Stimulated activated CD4-positive, alpha-beta T cell treated with anti-CD3 and anti-CD28 coated beads, Interleukin-12 subunit alpha, Interleukin-12 subunit beta, amount 100 ng/mL, for 4 hours (primary cell): ENCODE measurements at places on chromosomes 2 and 18.

GRCh38 chr2:195318440-195319111 lies 338.4 kb upstream of the SLC39A10 start:
- DNase-seq = peak; percentile 18

- peak; percentile 6 for DNase-seq
Measured at GRCh38 chr2:84741182-84741822, 139.6 kb downstream of the TRABD2A start.

- DNase-seq = no peak
Measured at GRCh38 chr2:124081154-124081716, 56.1 kb downstream of the CNTNAP5 start.

- DNase-seq = no peak
Measured at GRCh38 chr18:22300665-22301636, 116.8 kb downstream of the CTAGE1 start.

GRCh38 chr2:51953931-51954330 lies 922.0 kb upstream of the NRXN1 start:
- no peak for DNase-seq

- no peak for DNase-seq
Measured at GRCh38 chr18:48222118-48222517, 187.1 kb downstream of the ZBTB7C start.

DNA sequence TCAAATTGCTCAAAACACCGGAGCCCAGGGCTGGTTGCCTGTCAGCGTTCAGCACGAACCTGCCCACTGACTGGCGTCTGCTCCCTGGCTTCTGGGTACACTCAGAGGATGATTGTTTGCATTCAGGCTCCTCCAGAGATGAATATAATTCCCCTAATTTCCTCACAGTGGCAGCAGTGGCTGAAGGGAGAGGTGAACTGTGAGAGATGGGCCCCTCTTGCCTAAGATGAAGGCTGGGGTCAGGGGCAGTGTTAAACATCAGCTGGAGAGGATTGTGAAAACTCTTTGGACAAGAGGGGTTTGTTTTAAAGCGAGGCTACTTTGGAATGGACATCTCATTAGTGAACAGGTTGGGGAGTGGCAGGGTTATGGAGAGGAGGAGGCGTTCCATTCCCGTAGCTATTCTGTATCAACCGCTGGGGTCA lies 31.0 kb downstream of the TCF7L1 start:
- no peak for DNase-seq

DNA sequence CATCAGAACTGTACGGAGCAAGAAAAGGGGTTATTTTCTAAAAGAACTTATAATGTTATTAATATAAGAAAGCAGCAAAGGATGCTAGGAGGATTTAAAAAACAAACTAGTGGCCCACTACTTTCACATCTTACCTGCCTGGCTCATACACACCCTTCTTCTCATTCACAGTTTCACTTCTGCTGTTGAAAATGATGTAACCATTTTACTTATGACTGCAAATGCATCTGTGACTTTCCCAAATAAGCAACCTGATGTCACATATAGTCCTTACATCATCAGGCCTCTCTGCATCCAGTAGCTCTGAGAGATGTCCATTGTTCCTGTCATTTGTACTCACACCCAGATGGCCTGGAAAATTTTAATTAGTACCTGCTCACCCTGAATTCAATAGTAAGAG lies 101.8 kb upstream of the MYO3B start:
- DNase-seq = no peak

DNA sequence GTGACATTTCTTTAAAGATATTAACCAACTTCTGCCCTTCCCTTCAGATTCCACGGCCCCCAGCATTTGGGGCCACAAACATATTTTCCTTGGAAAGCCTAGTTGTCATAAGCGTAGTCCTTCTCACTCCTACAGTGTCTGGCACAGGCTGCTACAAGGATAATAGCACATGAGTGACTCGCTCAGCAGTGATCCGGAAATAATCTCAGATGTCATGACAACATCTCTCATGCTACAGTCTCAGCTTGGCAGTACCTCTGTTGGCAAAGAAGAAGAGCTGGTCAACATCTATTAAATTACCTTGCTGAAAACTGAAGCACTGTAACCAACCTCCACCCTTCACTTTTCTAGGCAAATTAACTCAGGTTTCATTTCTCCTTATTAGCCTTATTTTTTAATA lies 351.7 kb downstream of the RAD51AP2 start:
- DNase-seq = no peak

DNA sequence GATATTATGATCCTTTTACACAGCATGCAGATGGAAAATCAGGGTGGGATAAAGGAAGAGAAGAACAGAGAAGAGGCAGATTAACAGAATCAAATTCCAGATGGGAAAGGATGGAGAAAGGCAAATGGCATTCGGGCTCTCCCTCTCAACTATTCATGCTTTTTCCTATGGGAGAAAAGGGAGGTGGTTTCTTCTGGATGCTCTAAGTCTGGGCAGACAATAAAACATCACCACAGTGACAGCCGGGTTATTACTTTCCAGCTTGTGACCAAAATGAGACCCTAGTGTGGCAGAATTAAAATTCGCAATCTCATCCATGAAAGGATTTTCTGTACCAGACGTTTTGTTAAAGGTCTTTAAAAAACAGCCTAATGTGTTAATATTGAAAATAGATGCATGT lies 440.7 kb downstream of the RND3 start:
- DNase-seq = no peak

DNA sequence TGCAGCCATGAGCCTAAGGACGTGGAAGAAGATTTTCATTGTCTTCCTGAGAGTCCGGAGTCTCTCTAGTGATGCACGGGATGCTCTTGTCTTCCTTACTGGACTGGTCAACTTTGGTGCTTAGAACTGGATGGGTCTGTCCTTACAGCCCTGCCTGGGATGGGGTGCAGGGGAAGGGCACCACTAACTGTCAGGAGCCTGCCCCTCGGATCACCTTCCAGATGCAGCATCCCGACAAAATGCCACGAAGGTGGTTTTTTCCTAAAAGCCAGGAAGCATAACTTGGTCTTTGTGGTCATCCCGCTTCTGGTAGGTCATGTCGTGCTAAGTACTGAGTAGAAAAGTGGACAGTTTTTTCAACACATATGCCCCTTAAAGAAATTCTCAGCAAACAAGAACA lies 207.4 kb upstream of the TWIST2 start:
- DNase-seq = no peak

GRCh38 chr2:119617455-119617854 lies 61.5 kb upstream of the TMEM177 start:
- DNase-seq = no peak

DNA sequence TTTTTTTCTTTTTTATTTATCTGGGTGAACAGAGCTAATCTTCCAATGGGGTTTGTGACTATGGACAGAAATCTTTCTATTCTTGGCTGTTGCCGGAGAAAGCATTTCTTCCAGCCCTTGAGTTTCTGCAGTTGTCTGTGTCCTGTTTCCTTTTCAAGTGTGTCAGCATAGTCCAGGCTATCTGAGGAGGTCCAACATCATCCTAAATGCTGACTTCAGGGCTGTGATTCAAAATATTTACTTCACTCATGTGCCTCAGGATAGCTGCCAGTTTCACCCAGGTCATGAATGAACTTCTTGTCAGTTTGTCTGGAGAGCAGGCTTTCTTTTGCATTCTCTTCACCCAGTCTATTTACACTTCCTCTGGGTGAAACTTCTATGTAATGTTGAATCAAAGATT lies 27.9 kb downstream of the ITGAV start:
- no peak for DNase-seq

DNA sequence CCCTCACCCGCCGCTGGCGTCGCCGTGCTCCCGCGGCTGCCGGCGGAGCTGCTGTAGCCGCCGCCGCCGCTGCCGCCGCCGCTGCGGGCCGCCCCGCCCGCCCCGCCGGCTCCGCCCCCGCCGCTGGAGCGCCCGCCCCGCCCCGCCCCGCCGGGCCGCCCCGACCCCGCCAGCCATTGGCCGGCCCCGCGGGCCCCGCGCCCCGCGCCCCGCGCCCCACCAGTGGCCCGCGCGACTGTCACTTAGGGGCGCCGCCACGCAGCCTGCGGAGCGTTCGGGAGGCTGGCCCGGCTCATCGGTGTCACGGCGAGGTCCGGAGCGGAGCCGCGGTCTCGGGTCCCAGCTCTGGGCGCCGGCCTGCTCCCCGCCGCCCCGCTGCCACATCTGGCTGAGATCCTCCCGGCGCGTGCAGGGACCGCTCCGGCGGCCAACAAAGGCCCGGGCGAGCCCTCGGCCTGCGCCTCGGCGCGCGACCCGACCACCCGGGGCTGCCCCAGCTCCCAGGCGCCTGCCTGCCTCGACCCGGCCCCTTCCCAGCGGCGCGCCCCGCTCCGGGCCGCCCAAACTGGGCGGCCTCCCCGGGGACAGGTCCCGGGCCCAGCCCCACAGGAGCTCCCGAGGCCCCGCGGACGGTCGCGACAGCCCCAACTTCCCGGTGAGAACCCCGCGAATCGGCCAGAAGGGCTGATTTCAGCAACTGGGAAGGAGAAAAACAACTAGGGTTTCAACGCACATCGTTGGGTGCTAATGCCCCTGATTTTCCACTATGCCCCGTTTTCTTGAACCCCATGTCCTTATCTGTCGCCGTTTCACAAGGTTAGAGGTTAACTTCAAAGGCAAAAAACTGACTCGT lies at the start of gene MGAT4A:
Gene MGAT4A, minus strand, starts transcription at position 92 of the 853 bp plus-strand sequence. CDS start 4,800 bp downstream, outside the sequence.
- DNase-seq = peak; percentile 74

GRCh38 chr2:232522623-232523401 lies 2.6 kb downstream of the PRSS56 start:
- DNase-seq = no peak

DNA sequence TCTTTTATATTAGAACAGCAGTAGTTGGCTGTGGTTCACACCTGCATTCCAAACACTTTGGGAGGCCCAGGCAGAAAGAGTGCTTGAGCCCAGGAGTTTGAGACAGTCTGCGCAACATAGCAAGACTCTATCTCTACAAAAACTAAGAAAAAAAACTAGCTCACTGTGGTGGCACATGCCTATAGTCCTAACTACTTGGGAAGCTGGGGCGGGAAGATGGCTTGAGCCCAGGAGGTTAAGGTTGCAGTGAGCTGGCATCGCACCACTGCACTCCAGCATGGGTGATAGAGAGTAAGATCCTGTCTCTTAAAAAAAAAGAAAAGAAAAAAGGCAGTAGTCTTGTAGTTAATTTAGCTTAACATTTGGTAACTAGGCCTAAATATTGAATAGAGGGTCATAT lies 136.6 kb downstream of the AGPS start:
- DNase-seq = no peak

GRCh38 chr2:112724591-112725525 lies 4.0 kb downstream of the NT5DC4 start:
- DNase-seq = no peak

GRCh38 chr2:10398496-10398895 lies 49.6 kb downstream of the ODC1 start:
- no peak for DNase-seq

- DNase-seq = no peak
Measured at GRCh38 chr2:26581991-26582842, 58.9 kb downstream of the CIB4 start.

GRCh38 chr18:26457195-26457594 lies 91.2 kb downstream of the KCTD1 start:
- DNase-seq = no peak

DNA sequence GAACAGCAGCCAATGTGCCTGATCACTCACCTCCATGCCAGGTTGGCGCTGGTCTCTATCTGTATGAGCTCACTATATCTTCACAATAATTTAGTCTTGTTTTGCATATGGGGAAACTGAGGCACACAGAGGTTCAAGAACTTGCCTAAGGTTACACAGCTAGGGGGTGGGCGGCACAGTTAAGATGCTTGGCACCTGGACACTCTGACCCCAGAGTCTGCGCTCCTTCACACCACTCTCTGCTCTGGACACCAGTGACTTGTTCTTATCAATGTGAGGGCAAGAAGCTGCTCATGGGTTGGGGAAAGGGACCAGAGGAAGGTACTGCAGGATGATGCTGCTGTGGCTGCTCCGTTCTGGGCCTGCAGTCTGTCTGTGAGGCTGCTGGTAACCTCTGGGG lies 27.1 kb downstream of the FBLN7 start:
- no peak for DNase-seq

DNA sequence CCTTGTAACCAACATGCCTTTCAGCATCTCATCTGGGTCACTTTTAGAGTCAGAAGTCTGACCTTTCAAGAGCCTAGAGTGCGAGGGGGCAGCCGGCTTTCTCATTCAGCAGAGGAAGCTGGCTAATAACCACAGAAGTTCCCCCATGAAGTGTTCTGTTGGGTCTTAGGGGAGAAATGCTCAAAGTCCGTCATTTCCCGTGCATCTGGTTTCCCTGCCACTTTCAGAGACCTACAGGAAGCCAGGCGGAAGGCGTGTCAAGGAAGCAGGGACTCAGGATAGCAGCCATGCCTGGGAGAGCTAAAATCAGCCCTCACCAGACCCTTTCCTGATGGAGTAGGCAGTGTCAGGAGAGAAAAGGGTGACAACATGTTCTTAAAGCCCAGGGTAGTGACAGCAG lies 301.8 kb upstream of the ID2 start:
- DNase-seq = no peak

GRCh38 chr2:141341444-141341843 lies 789.4 kb downstream of the LRP1B start:
- no peak for DNase-seq

GRCh38 chr2:168255866-168256265 lies 8.5 kb upstream of the STK39 start:
- DNase-seq = no peak

DNA sequence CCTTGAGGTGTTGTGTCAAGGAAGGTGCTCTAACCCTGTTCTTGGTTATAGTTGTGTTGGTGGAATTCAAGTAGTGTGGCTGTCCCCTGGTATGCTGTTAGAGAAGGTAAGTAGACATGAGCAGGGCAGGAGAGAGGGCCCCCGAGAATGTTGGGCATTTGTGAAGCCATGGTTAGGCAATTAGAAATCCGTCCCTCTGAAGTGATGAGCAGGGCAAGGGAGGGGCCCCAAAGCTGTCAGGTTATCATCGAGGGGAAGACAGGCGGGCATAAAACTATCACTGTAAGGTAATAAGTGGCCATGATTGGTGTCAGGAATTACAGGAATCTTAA lies 5.2 kb downstream of the XRCC5 start:
- DNase-seq = no peak

DNA sequence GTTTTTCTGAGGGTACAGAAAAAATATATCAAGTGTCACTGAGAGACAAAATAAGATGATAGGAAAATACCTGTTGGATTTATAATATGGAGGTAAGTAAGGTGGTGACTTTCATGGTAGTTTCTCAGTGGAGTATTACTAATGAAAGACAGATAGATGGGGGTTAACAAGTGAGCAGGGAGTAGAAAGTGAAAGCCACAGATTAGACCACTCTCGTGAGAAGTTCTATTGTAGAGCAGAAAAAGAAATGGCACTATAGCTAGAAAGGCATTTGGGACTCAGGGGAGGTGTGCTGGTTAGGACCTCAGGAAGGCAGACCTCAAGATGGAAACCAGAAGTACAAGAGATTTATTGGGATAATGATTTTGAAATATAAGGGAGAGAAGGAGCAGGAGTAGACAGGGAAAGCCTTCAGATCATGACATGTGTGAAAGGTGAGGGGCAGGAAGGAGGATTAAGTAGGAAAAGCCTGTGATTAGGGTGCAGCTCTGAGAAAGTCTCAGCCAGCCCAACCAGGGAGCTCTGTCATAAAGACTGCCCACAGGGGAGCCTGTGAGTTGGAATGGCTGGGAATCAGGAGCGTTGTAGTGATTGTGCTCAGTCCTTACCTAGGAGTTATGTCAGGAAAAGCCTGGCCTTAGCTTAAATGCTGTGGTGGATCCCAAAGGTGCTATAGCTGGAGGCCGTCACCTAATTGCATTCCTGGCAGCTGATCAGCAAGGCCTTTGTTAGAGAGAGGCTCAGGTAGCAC lies 198.1 kb downstream of the IKZF2 start:
- no peak for DNase-seq

- DNase-seq = no peak
Measured at GRCh38 chr2:56347881-56348280, 164.1 kb downstream of the CCDC85A start.

- DNase-seq = no peak
Measured at GRCh38 chr2:157258520-157259326, 1.2 kb downstream of the GALNT5 start.
